ENCODE measurements at places on chromosomes 7 and 10.

- no peaks in the 10 kb centered on the region for H3K27me3 ChIP-seq
- peak; percentile 31 for DNase-seq
- peak overlapping the region; percentile 93 for H3K27ac ChIP-seq
Observed at GRCh38 chr10:113057948-113058522, 108.0 kb downstream of the TCF7L2 start.

DNA sequence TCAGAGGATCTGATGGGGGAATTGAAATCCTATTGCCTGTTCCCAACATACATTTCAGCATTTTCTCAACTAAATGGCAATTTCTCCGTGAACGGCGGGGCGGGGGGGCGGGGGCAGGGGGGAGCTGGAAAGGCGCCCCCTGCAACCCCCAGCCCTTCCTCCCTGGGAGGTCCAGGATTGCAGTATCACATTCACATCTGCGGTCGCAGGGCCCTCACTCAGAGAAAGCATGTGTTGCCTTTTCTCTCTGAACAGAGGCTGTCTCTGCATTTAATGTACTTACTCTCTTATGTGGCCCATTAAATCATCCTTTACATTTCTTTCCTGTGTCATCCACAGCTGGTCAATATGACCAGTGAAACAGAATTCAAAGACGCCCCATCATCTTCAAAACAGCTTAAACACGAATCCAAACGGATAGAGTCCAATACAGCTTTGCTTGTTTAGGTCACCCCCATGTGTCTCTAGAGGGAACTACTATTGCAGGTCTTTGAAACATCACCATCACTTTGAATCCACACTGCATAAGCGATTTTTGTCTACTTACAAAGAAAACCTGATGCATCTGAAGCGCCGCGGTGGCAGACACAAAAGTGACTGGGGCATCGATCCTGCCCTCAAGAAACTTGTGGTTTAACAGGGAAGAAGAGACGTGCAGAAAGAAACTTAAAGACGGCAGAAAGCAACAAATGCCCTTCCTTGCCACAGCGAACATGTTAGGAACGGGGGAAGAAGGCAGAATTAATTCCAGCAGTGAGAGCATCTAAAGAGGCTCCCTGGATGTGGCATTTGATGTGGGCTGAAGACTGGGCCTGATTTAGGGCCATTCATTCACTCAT, 17.0 kb upstream of the ECHDC3 start:
- H3K27me3 ChIP-seq = peaks cover 26% of the 10 kb centered on the region
- no peak overlapping the region for H3K4me3 ChIP-seq
- peak; percentile 79 for DNase-seq
- no peaks in the 10 kb centered on the region for H3K36me3 ChIP-seq
- no peaks in the 10 kb centered on the region for H3K4me1 ChIP-seq

- no peak for DNase-seq
- peaks cover 4% of the 10 kb centered on the region for H3K4me1 ChIP-seq
- no peaks in the 10 kb centered on the region for H3K27me3 ChIP-seq
- H3K4me3 ChIP-seq = no peak overlapping the region
- H3K27ac ChIP-seq = no peak overlapping the region
Observed at GRCh38 chr7:1033546-1034145, 10.7 kb upstream of the GPR146 start.

GRCh38 chr7:70846208-70846607, 285.7 kb upstream of the GALNT17 start:
- no peaks in the 10 kb centered on the region for H3K27me3 ChIP-seq
- no peaks in the 10 kb centered on the region for H3K36me3 ChIP-seq
- no peak for DNase-seq
- no peaks in the 10 kb centered on the region for H3K4me1 ChIP-seq

- no peak for DNase-seq
- H3K27ac ChIP-seq = no peak overlapping the region
- H3K27me3 ChIP-seq = no peaks in the 10 kb centered on the region
- no peaks in the 10 kb centered on the region for H3K36me3 ChIP-seq
Observed at GRCh38 chr7:133003052-133003910, 78.6 kb downstream of the CHCHD3 start.

GRCh38 chr7:144780071-144780608, 55.7 kb downstream of the TPK1 start:
- H3K27me3 ChIP-seq = no peaks in the 10 kb centered on the region
- DNase-seq = peak; percentile 1
- H3K27ac ChIP-seq = no peak overlapping the region
- H3K4me3 ChIP-seq = no peak overlapping the region

- H3K27ac ChIP-seq = no peak overlapping the region
- DNase-seq = no peak
- no peaks in the 10 kb centered on the region for H3K36me3 ChIP-seq
Observed at GRCh38 chr10:99537086-99537988, 4.6 kb downstream of the NKX2-3 start.

DNA sequence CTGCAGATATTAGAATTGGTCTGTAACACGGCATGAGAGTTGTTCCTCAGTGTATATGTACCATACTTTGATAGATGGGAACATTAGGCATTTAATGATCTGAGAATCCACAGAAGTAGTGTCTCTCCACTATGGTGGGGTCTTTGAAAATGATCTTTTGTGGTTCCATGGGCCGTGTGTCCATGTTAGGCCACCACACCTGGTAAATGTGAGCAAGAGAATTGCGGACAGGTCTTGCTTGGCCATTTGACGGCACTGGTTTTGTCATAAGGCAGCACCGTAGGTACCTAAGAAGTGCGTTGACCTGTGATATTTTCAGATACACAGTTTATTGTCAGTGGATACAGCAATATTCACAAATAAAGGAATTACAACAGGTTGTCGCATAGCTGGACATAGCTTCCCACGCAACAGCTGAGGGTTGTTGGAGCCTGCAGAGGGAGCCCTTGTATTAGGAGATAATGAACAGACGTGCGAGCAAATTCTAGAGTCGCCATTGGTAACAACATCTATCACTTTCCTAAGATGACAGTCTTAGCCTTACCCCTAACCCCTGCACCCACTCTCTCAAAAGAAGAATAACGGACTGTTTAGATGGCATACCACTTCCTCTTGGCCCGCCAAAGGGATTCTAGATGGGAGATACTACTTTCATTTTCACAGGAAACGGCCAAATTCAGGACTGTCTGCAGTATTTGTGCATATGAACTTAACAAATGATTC, 111.4 kb downstream of the COL28A1 start:
- H3K36me3 ChIP-seq = no peaks in the 10 kb centered on the region
- H3K27me3 ChIP-seq = no peaks in the 10 kb centered on the region
- DNase-seq = peak; percentile 85
- peaks cover 11% of the 10 kb centered on the region for H3K4me1 ChIP-seq
- no peak overlapping the region for H3K27ac ChIP-seq

DNA sequence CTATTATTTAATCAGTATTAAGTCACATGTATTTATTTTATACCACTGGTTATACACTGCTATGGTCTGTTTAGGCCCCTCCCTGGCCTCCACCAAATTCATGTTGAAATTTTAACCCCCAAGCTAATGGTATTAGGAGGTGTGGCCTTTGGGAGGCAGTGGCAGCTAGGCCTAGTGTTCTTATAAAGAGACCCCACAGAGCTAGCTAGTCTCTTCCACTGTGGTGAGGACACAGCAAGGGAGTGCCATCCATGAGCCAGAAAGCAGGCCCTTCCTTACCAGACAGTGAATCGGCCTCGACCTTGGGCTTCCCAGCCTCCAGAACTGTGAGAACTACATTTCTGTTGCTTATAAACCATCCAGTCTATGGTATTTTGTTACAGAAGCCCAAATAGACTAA, 28.7 kb downstream of the RBM48 start:
- H3K4me3 ChIP-seq = no peak overlapping the region
- H3K4me1 ChIP-seq = no peaks in the 10 kb centered on the region
- peaks cover 10% of the 10 kb centered on the region for H3K36me3 ChIP-seq
- H3K27ac ChIP-seq = no peak overlapping the region
- DNase-seq = no peak

DNA sequence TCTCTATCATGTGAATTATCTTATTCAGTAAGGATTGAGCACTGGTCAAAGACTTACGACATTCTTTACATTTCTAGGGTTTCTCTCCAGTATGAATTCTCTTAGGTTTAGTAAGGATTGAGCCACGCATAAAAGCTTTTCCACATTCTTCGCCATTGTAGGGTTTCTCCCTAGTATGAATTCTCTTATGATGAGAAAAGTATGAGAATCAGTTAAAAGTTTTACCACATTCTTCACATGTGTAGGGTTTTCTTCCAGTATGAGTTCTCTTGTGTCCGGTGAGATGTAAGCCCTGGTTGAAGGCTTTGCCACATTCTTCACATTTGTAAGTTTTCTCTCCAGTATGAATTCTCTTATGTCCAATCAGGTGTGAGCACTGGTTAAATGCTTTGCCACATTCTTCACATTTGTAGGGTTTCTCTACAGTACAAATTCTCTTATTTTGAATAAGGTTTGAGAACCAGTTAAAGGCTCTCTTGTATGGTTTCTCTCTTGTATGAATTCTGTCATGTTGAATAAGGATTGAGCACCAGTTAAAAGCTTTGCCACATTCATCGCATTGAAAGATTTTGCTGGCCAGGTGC, 445.9 kb downstream of the ZNF479 start:
- no peak for DNase-seq
- no peak overlapping the region for H3K27ac ChIP-seq
- no peaks in the 10 kb centered on the region for H3K4me1 ChIP-seq
- H3K36me3 ChIP-seq = no peaks in the 10 kb centered on the region

DNA sequence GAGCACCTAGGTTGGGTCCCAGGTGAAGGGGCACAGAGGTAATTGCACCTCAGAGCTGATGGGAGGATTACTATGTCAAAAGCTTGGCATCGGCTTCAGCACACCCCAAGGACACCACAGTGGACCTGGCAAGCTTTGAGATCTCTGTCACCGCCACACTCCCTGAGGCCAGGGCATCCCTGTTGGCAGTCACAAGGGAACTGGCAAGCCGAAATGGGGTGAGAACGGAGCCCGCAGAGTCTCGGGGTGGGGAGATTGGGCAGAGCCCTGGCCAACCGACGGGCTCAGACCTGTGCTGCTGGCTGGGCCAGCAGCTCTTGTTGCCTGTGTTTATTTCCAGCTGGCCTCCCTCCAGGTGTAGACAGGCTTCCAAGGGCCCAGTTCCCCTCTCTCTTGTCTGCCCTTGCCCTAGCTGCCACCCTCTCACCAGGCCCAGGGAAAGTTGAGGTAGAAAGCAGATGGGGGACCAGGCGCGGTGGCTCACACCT, 2.5 kb downstream of the HSPB1 start:
- DNase-seq = no peak
- H3K4me3 ChIP-seq = peak overlapping the region; percentile 88
- H3K27me3 ChIP-seq = no peaks in the 10 kb centered on the region

GRCh38 chr7:130904792-130905191, 170.8 kb upstream of the KLF14 start:
- H3K4me1 ChIP-seq = peaks cover 77% of the 10 kb centered on the region
- peak overlapping the region; percentile 98 for H3K27ac ChIP-seq
- peak; percentile 30 for DNase-seq
- peaks cover 71% of the 10 kb centered on the region for H3K36me3 ChIP-seq
- H3K27me3 ChIP-seq = no peaks in the 10 kb centered on the region

DNA sequence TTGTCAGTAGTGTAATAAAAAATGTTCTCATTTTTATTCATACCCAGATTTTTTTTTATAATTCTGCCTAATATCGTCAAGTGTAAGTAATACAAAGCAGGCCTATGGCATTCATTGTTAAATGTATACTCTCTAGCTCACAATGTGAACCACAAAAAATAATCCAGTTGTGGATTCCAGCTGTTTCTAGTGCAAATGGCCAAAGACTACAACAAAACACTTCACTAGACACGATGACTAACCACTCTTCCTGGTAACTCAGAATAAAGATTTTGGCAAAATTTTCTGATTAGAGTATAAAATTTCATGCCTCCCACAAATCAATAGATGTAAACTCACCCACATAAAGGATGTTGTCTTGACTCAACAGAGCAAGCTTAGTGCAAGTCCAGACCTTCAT, 396.6 kb downstream of the DGKB start:
- DNase-seq = peak; percentile 3
- H3K4me3 ChIP-seq = no peak overlapping the region
- no peak overlapping the region for H3K27ac ChIP-seq
- no peaks in the 10 kb centered on the region for H3K27me3 ChIP-seq
- H3K4me1 ChIP-seq = no peaks in the 10 kb centered on the region

DNA sequence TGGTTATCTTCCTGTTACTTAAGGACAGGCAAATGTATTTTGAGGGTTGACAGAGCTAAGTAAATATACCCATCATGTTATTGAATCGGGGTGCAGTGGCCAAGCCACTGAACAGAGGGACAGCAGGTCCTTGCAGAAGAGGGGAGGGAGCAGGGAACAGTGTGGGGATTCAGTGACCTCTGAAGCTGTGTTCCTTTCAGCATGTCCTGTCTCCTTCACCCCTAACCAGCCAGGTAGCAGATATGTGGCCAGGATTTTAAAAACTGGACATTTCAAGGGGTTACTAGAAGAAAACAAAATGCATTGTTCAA, 12.7 kb downstream of the ANK3 start:
- H3K4me3 ChIP-seq = no peak overlapping the region
- no peak for DNase-seq
- peaks cover 17% of the 10 kb centered on the region for H3K4me1 ChIP-seq
- H3K27me3 ChIP-seq = no peaks in the 10 kb centered on the region

DNA sequence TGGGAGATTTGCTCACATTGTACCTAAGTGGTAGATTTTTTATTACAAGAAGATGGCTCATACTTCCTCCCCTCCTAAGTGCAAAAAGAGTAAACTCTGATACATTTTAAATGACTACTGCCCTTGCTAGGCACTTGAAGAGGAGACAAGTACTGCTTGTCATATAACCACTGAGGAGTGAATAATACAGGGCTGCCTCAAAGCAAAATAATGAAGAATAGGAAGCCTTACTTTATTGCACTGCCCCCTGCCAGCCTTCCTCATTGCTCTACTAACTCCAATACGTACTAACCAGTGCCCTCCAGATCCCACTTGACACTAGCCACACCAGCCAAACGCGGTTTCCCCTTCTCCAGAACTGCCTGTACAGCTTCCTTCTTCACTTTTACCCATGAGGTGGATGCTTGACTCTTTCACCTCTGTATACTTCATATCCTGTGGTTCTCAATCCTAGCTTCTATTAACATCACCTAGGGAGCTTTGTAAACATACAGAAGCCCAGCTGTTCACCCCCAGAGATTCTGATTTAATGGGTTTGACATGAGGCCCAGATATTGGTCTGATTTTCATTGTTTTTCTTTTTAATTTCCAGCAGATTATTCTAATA, 11.7 kb upstream of the MTERF1 start:
- no peaks in the 10 kb centered on the region for H3K36me3 ChIP-seq
- no peak for DNase-seq
- H3K27me3 ChIP-seq = no peaks in the 10 kb centered on the region
- peaks cover 10% of the 10 kb centered on the region for H3K4me1 ChIP-seq
- H3K4me3 ChIP-seq = no peak overlapping the region

DNA sequence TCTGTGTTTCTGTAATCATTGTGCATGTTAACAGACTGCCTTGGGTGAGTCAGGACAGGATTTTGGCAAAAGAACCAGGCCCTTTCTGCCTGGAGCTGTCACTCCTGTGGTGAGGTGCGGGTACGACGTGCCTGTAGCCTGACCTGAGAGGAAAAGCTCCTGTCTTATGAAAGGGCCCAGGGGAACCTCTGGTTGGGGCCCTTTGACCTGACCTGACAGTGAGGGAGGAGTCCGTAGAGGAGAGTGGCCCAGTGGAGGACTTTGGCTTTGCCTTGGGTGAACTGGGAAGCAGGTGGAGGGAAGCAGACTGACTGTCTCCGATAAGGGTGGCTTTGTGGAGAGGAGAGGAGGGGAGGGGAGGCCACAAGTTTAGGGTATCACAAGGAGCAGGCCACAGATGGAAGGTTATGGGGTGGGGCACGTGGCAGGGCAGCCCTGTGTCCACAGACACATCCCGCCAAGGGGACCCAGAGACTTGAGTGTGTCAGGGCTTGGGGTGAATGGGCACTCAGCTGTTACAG, 6.9 kb downstream of the PFKP start:
- no peak for DNase-seq
- H3K4me1 ChIP-seq = peaks cover 16% of the 10 kb centered on the region
- H3K27me3 ChIP-seq = no peaks in the 10 kb centered on the region
